Activated B cell treated with CpG ODN at 0.5 μM for 24 hours (primary cell): ENCODE measurements at places on chromosomes 1 and 21.

GRCh38 chr1:69914976-69915765 lies 290.2 kb downstream of the LRRC40 start:
- no peak for DNase-seq

- DNase-seq: no peak
Measured at GRCh38 chr1:53145051-53145600, 2.7 kb upstream of the SLC1A7 start.

DNA sequence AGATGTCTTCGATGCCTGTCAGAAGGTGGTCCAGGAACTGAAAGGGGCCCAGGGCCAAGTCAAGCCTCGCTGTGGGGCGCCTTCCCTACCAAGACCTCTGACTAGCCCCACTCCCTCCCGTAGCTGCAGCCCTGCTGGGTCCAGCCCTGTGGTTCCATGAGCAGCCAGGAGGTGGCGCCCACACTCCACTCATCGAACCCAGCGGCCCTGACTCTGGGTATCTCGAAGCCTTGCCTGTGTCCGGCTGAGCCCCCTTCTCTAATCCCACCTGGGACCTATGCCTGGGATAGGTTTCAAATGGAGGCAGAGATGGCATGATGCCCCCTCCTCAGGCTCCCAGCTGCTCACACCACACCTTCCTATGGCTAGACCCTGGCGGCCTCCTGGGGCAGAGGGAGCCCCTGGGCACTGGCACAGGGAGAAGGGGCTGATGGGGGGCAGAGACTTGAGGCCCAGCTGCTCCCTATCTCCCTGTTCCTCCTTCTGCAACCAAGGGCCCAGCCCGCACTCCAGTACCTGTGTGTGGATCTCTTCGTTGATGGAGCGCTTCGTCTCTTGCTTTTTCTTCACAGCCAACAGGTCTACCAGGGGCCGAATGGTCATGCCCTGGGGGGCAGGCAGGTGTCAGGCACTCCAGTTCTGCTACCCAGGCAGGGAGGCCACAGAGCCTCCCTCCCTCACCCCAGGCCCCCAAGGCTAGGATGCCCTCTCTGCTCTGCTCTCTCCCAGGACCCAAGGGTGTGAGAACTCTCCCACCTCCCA lies 52.0 kb downstream of the SLC9A1 start:
- peak; percentile 85 for DNase-seq

- DNase-seq: no peak
Measured at GRCh38 chr1:217456261-217456660, 174.6 kb downstream of the GPATCH2 start.

GRCh38 chr1:16189921-16190621 lies 22.4 kb downstream of the ARHGEF19 start:
- no peak for DNase-seq

GRCh38 chr1:235919127-235919832 lies 52.6 kb upstream of the LYST start:
- no peak for DNase-seq

GRCh38 chr1:208047476-208047934 lies 136.6 kb upstream of the CD34 start:
- DNase-seq: no peak

GRCh38 chr1:153494976-153495535 lies 34.6 kb upstream of the S100A7 start:
- DNase-seq: peak; percentile 69

GRCh38 chr1:38347446-38348175 lies 301.0 kb upstream of the POU3F1 start:
- no peak for DNase-seq

- DNase-seq: no peak
Measured at GRCh38 chr1:158059984-158060383, 66.5 kb downstream of the KIRREL1 start.

GRCh38 chr1:216457356-216457755 lies 34.1 kb upstream of the USH2A start:
- DNase-seq: no peak

DNA sequence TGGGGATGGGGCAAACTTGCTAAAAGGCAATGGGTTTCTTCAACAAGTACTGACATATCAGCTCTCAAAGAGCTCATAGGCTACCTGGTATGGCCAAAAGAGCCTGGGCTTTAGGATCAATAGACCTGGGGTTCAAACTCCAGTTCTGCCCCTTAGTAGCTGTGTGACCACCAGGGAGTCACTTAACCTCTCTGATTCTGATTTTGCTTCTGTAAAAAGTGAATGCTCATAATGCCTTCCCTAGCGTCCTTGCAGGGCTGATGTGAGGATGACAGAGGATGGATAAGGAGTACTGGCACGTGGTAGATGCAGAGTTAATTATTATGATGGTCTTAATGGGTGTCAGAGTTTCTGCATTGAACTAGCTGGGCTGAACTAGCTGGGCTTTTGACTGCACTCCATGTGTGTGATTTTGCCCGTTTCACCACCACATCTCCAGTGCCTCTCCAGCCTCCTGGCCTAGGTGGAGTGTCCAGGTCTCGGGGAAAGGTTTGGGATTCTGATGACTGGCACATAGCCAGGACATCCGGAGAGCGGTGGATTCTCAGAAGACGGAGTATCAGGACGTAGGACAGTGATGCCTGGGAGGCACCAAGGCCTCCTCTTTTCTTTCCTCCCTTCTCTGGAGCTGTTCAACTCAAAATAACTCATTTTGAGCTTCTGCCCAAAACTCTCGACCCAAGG lies 15.2 kb downstream of the DISP3 start:
- no peak for DNase-seq

- no peak for DNase-seq
Measured at GRCh38 chr1:36905941-36906340, 128.4 kb downstream of the GRIK3 start.

DNA sequence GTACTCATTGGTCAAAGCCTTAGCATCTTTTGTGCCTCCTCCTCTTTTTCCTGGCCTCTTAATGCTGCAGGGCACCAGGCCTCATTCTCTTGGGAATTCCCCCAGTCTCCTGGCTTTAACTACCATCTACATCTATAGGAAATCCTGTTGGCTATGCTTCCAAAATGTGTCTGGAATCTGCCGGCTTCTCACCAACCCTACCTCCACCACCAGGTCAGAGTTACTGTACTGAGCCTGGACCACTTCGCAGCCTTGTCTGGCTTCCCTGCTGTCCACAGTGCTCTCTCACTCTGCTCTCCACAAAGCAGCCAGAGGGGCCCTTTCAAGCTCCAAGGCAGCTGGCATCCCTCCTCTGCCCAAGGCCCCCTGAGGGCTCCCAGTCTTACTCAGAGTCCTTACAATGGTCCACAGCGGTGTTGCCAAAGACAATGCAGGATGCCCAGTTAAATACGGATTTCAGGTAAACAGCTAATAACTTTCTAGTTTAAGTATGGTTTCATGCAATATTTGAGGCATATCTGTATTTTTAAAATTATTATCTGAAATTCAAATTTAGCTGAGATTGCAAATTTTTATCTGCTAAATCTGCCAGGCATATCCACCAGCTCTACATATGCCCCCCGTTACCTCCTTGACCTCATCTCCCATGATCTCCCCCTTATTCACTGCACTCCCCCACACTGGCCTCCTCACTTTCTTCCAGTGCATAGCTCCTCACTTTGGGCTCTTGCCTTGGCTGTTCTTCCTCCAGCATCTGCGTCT lies 34.5 kb upstream of the FAM163A start:
- no peak for DNase-seq

DNA sequence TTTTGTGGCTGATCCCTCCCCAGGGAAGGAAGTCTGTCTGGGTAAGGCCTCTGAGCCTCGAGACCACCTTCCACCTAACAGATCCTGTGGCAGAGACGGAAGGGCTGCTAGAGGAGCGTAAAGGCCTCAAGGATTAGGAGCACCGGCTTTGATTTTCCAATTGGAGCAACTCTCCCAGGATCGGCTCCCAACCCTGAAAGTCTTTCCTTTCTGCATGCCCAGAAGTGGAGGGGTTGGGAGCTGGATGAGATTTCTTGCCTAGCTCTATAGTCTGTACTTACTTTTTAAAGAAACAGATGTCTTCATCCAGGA lies 41.4 kb downstream of the ELK4 start:
- DNase-seq: no peak

GRCh38 chr1:202134645-202135172 lies 9.8 kb downstream of the ARL8A start:
- no peak for DNase-seq

- DNase-seq: no peak
Measured at GRCh38 chr21:42781971-42782722, 97.2 kb downstream of the WDR4 start.

- DNase-seq: no peak
Measured at GRCh38 chr21:32270748-32271147, 8.1 kb downstream of the MIS18A start.

DNA sequence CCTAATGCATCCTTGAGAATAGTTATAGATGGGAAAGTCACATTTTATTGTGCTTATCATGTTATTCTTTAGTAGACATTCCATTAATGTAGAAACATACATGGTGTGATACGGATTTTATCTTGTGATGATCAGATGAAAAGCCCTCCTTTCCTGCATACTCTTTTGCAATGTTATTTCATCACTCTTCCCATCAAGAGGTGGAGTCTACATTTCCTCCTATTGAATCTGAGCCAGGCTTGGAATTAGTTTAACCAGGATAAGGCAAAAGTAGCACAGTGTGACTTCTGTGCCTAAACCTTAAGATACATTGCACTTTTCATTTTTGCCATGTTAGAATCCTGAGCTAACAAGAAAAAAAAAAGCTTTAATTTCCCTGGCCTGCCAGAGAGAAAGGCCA lies 393.7 kb upstream of the ST6GALNAC5 start:
- DNase-seq: no peak

DNA sequence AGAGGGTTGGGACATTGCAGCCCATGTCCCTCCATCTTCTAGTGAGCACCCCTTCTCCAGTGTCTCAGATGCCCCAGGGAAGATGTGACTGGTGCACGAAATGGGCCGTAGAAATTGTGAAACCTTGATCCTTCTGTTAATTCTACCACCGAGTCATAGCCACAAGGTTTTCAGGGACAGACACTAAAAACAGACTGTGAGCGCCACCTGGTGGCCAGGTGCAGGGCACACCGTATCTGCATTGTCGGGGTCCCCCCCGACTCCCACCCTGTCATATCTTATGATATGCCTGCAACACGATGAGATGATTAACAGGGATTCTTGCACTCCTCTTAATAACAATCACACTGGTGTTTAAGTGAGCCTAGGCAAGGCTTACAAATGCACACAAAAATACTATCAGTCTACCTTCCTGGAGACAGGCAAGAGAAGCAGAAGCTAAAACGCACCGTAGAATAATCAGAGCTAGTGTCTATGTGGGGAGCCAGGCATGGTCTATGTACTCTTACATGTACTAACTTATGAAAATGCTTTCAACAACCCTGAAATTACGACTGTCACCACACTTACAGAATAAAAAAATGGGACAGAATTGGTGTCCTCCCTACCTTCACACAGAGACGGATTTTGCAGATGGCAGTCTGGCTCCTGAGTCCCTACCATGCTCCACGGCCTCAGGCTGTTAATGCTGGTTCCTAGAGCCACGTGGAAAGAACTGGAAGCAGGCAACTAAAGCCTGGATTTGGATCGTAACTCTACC lies 57.9 kb downstream of the FHAD1 start:
- peak; percentile 48 for DNase-seq

- no peak for DNase-seq
Measured at GRCh38 chr1:75431843-75432242, 179.1 kb downstream of the SLC44A5 start.

- DNase-seq: no peak
Measured at GRCh38 chr1:235980976-235981375, 83.9 kb downstream of the NID1 start.

DNA sequence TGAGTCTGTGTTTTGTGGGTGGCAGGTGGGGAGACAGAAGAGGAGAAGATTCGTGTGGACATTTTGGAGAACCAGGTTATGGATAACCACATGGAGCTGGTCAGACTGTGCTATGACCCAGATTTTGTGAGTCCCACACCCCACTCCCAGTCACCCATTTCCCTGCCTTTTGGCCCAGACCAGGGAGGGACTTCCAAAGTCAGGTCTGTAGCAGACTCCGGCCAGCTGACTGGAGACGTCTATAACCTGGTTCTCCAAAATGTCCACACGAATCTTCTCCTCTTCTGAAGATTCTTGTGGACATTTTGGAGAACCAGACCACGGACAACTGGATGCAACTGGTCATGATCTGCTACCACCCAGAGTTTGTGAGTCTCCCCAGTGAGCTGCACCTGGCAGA lies 1.6 kb downstream of the GSTM5 start:
- DNase-seq: no peak

GRCh38 chr21:34997294-34997693 lies 51.8 kb downstream of the RUNX1 start:
- no peak for DNase-seq

- DNase-seq: no peak
Measured at GRCh38 chr1:239616673-239617072, 230.3 kb downstream of the CHRM3 start.
